ENCODE measurements at places on chromosomes 16 and 17. TPM values are rescaled to one million over a fixed set of nuclear protein-coding genes. Genes with fewer than 3 reads are reported as not detected.

KIF2B gene
- total RNA-seq, result not detected

SCARF1 gene
- total RNA-seq, result 12.2 TPM

KRTAP16-1 gene
- not detected for total RNA-seq

TSPAN10 gene
- 0.30 TPM for total RNA-seq

TBX21 gene
- 0.25 TPM for total RNA-seq

TRAF7 gene
- 26.0 TPM for total RNA-seq

- DNase-seq, result no peak
- H3K4me1 ChIP-seq, result peaks cover 60% of the 10 kb centered on the region
- peaks cover 38% of the 10 kb centered on the region for H3K36me3 ChIP-seq
- no peaks in the 10 kb centered on the region for H3K27me3 ChIP-seq
- peak overlapping the region; percentile 90 for H3K27ac ChIP-seq
Observed at GRCh38 chr17:75844530-75845057, 390 bp upstream of the UNC13D start.

DNA sequence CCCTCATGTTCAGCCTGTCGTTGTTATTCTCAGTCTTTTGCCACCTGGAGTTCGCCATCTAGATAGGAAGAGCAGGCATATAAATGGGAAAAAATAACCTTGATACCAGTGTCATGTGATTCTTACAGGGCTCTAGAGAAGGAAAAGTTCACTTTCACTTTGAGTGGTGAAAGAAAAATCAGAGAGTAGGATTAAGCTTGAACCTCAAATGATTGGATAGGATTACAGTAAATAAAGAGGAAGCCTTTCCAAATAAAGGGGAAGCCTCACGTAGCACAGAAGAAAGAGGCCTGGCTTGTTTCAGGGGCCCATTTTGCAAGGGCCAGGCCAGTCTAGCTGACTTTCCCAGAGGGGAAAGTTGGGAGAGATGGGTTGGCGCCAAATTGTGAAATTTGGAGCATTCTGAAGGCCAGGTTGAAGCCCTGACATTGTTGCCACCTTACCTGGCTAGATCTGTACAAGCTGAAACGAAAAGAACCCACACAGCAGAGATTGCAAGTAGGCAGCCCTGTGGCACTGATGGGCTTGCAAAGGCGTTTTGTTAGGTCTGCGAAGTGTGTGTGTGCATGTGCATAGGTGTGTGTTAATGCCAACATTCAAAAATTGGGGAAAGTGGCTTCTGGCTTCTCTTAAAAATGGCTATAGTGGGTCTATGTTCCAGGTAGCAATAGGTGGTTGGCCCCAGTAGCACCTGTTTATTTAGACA, 38.8 kb downstream of the TMC6 start:
- peaks cover 24% of the 10 kb centered on the region for H3K4me1 ChIP-seq
- H3K4me3 ChIP-seq, result no peak overlapping the region
- DNase-seq, result no peak

DNA sequence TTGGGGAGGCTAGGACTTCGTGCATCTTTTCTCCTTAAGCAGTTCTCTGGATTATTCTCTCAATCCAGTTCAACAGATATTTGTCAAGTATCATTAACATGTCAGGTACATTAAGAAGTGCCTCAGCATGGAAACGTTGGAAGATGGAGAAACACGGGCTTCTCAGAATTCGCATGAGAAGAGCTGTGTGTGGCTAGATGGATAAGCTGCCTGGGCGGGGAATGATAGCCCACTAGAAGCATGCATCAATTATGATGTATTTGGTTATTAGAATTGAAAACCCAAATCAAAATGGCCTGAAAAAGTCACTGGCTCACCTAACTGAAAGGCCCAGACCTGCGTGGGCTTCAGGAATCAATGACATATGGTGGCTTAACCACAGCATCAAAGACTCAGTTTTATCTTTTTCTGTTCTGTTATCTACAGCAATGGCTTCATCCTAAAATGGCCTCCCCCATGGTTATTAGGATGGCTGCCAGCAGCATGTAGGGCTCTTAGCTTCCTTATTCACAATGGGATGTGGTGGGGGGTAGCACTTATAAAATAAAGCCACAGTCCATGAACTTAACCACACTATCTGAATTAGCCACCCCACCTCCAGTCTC, 43.9 kb downstream of the MMD start:
- H3K27ac ChIP-seq, result no peak overlapping the region
- no peak for DNase-seq
- no peaks in the 10 kb centered on the region for H3K27me3 ChIP-seq
- no peak overlapping the region for H3K4me3 ChIP-seq
- H3K36me3 ChIP-seq, result no peaks in the 10 kb centered on the region

GRCh38 chr16:17476414-17477259, 5.9 kb upstream of the XYLT1 start:
- no peak for DNase-seq
- no peak overlapping the region for H3K27ac ChIP-seq
- H3K27me3 ChIP-seq, result peaks cover 72% of the 10 kb centered on the region

GRCh38 chr17:39174920-39175694, 9.1 kb upstream of the ARL5C start:
- peaks cover 4% of the 10 kb centered on the region for H3K27me3 ChIP-seq
- peaks cover 12% of the 10 kb centered on the region for H3K36me3 ChIP-seq
- H3K4me1 ChIP-seq, result peaks cover 7% of the 10 kb centered on the region

GRCh38 chr17:68356520-68356919, 65.2 kb downstream of the ARSG start:
- H3K27ac ChIP-seq, result no peak overlapping the region
- no peak for DNase-seq
- H3K27me3 ChIP-seq, result no peaks in the 10 kb centered on the region
- no peak overlapping the region for H3K4me3 ChIP-seq
- no peaks in the 10 kb centered on the region for H3K36me3 ChIP-seq

DNA sequence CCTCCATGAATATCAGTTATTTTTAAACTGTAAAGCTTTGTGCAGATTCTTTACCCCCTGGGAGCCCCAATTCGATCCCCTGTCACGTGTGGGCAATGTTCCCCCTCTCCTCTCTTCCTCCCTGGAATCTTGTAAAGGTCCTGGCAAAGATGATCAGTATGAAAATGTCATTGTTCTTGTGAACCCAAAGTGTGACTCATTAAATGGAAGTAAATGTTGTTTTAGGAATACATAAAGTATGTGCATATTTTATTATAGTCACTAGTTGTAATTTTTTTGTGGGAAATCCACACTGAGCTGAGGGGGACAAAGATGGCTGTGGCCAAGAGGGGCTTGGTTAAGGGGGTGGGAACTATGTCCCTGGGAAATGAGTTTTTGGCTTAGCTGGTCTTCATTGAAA, 2.3 kb downstream of the CCL11 start:
- H3K27ac ChIP-seq, result no peak overlapping the region
- H3K4me3 ChIP-seq, result no peak overlapping the region
- H3K27me3 ChIP-seq, result no peaks in the 10 kb centered on the region
- peaks cover 13% of the 10 kb centered on the region for H3K4me1 ChIP-seq
- no peak for DNase-seq
- H3K36me3 ChIP-seq, result no peaks in the 10 kb centered on the region

- H3K27me3 ChIP-seq, result peaks cover 56% of the 10 kb centered on the region
- H3K27ac ChIP-seq, result no peak overlapping the region
- DNase-seq, result no peak
- no peak overlapping the region for H3K4me3 ChIP-seq
- no peaks in the 10 kb centered on the region for H3K4me1 ChIP-seq
Observed at GRCh38 chr16:27822996-27823395, 240.5 kb downstream of the GSG1L start.

- peaks cover 64% of the 10 kb centered on the region for H3K4me1 ChIP-seq
- H3K36me3 ChIP-seq, result no peaks in the 10 kb centered on the region
- H3K27me3 ChIP-seq, result no peaks in the 10 kb centered on the region
- no peak overlapping the region for H3K4me3 ChIP-seq
Observed at GRCh38 chr17:29151567-29151966, 28.6 kb downstream of the MYO18A start.

Data from left ventricle myocardium inferior (tissue), 1 donor.